Smooth muscle cell of the coronary artery (primary cell): ENCODE measurements at places on chromosomes 3 and 15. TPM values are rescaled to one million over a fixed set of nuclear protein-coding genes. Genes with fewer than 3 reads are reported as not detected.

The GREM1 gene
- 5.0 and 527 TPM in 2 replicates for total RNA-seq

The PLOD2 gene
- 88.5 and 260 TPM in 2 replicates for total RNA-seq

The CHRNA3 gene
- total RNA-seq = not detected in 2 replicates

The RPP25 gene
- total RNA-seq = 1.8 and 4.4 TPM in 2 replicates

The IREB2 gene
- total RNA-seq = 13.3 and 15.9 TPM in 2 replicates

The SLC9C1 gene
- 0.70 and 0.75 TPM in 2 replicates for total RNA-seq

The GPR149 gene
- not detected in 2 replicates for total RNA-seq

The C2CD4A gene
- total RNA-seq = 0.98 TPM in 1 of 2 replicates, not detected in the other

The CRABP1 gene
- total RNA-seq = not detected in 2 replicates

The PRSS50 gene
- not detected in 2 replicates for total RNA-seq
